Stimulated activated naive B cell treated with anti-CD40 and anti-IgM and Interleukin-4, amounts not matched to agents 10 μg/mL and 1 μg/mL and 100 μg/mL, for 72 hours (primary cell): ENCODE measurements at places on chromosomes 12 and 14.

DNA sequence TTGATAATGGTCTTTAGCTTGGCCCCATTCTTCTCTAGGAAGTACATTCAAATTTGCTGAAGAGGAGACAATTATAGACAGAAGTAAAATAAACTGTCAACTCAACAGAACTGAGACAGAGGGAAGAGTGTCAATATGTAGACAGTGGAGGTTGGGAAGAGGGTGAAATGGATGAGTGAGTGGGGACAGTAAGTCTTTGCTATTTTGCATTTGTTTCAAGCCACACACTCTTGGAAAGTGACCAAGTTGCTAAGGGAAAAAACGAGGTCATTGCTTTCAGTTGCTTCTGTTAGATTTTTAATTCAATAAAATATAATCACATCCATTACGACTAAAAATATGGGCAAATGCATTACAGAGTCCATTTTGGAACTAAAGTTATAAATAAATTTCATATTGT, 47.8 kb downstream of the BTBD7 start:
- no peak for DNase-seq

DNA sequence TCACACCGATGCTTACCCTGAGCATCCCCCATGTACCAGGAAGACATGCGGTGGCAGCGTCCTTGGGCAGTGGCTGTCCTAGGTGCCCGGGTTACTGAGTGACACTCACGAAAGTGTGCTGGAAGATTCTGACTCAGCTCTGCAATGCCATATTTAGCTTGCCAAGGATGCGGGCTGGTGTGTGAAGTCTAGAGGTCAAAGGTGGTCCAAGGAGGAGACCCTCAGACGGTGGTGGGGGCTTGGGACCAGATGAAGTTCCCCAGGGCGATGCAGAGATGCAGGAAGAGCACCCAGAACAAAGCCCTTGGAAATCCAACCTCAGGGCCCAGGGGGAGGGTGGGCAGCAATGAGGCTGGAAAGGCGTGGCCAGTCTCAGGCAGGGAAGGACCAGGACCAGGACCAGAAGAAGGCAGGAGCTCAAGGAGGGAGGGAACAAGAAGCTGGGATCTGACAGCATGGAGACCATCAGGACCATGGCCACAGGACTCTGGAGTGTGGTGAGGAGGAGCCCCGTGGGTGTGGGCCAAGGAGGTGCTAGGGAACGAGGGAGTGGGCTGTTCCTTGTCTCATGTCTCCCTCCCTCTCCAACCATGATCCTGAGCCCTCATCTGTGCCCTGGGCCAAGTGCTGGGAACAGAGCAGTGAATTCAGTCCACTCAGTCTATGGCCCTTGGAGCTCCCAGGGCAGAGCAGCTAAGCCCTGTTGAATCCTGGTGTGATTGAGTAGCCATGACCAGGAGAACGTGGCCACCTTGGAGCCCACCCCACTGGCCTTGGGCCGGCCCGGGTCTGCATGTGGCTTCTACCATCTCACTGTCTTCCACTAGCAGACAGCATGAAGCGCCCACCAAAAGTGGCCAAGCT, 310.1 kb upstream of the DIO3 start:
- no peak for DNase-seq

GRCh38 chr14:20661197-20661596, 19.7 kb upstream of the OR6S1 start:
- no peak for DNase-seq

GRCh38 chr12:88784166-88784565, 203.9 kb upstream of the KITLG start:
- no peak for DNase-seq

DNA sequence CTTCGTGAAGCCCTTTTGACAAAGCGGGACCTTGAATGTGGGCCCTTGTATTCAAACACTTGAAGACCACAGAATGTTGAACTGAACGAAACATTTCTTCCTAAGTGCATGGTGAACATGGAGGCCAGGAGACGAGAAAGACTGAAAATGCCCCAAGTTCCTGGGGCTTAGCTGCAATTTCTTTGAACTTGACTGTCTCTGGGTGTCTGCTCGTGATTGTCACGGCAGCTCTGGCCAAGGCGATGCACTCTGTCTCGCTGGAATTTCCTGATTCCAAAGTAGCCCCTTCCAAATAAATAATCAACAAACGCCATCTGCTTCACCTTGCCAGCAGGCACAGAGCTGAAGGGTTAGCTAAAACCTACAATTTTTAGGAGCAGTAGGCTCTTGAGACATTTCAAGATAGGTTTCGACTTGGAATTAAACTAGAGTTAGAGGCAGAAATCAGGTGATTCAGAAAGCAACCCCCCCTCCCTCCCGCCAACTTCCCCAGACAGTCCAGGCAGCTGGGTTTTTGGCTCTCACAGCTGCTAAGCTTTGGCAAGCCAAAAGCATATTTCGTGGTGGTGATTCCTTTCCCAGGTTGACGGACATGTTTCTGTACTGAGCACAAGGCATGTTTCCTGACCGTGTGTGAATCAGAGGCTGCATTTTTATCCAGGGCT, 13.5 kb upstream of the IRF2BPL start:
- DNase-seq: no peak

- no peak for DNase-seq
Measured at GRCh38 chr12:24864796-24865125, 84.1 kb downstream of the BCAT1 start.

DNA sequence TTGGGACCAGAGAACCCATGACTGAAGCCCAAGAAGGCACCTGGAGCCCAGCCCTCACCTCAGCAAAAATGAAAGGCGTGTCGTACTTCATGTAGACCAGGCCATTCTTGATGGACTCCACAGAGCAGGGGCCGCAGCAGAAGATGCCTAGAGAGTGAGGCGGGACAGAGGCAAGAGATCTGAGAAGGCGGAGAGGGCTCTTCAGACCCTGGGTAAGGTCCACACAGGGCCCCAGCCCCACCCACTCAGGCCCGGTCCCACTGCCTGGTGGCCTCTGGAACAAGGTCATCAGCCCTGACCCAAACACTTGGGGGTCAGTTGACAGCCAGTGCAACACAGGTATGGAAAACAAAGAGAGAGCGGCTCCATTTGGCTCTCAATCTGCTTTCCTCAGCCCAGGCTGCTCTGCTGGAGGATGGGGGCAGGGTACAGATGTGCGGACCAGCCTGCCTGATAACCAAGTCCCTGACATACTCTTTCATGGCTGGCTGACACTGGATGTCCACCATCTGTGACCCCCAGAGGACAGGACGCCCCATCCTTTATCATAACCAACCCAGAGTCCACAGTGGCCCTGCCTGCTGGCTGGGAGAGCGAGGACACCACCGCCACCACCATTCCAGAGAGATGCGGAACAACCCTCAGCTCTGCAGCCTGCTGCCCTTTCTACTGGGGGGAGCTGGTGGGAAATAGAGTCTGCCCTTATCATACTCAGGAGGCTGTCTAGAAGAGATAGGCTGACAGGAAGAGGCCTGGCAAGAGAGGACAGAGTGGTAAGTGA, 6.9 kb downstream of the TGM1 start:
- DNase-seq: no peak

DNA sequence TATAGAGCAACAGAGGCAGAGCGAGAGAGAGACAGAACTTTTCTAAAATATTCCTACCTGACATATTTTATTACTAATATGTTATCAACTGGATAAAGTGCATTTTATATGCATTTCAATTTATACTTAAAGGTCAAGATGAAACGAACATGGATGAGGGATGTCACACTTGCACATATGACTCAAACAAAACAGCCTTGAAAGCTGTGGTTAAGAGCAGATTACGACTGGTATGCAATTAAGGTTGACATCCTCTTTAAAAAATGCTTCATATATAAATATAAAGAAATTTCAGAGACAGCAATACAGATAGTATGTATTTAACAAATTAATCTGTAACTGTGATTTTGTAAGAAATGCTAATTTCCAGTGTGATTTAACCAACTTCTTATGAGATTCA, 52.5 kb downstream of the LMO3 start:
- DNase-seq: no peak

- no peak for DNase-seq
Measured at GRCh38 chr12:75784591-75784990, 247.0 kb downstream of the PHLDA1 start.

DNA sequence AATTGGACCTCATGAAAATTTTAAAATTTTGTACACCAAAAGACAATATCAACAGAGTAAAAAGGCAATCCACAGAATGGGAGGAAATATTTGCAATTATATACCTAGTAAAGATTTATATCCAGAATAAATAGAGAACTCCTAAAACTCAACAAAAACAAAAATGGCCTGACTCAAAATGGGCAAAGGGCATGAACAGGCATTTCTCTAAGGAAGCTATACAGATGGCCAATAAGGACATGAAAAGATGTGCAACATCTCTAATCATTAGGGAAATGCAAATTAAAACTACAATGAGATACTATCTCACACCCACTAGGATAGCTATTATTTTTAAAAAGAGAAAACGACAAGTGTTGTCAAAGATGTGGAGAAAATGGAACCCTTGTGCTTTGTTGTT, 10.9 kb upstream of the APOF start:
- DNase-seq: no peak
